ENCODE measurements at places on chromosomes 16 and 17.

- DNase-seq, result no peak
These were observed 236.7 kb downstream of the ENGASE start for GRCh38 chr17:79311373-79311772.

- no peak for DNase-seq
These were observed 185.4 kb upstream of the RPL38 start for GRCh38 chr17:74018115-74018514.

DNA sequence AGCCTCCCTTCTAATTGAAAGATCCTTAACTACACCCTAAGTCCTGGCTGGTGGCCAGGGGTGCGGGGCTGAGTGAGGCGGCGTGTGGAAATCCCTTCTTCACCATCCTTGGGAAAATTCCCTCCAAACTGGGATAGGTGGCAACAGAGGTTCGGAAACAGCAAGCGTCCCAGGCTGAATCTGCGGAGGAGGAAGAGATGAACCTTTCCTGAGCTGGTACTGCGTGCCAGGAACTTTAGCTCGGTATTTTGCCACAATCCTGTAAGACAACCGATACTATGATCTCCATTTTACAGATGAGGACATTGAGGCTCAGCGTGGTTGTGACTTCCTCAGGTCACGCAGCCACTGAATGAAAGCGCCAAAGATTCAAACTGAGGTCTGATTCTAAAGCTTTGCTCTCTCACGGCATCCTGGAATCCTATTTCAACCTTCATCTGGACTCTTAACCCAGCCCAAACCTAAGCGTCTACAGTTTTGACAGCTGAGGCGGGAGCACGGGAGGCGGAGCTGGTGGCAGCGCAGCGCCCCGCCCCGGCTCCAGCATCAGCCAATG lies 583 bp upstream of the CYLD start:
- peak; percentile 7 for DNase-seq

DNA sequence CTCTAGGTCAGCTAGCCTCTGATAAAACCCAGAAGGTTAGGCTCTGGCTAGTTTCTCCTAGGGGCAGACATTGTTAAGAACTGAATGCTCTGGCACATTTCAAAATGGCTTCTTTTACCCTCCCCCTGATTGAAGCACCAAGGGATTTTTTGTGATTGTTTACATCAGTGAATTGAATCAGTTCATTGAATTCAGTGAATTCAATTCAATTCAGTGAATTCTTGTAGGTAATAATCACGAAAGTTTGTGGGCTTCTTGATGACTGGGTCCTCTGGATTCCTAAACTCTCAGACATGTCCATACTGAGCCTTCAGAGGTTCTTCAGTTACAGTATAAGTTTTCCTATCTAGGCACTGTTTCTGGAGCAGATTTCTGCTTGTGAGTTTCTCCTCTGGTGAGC lies 135.2 kb upstream of the ELAC2 start:
- no peak for DNase-seq

- DNase-seq, result no peak
These were observed 19.1 kb upstream of the PHKG2 start for GRCh38 chr16:30728899-30729672.

GRCh38 chr16:85682516-85682915 lies 6.2 kb downstream of the GINS2 start:
- DNase-seq, result no peak

DNA sequence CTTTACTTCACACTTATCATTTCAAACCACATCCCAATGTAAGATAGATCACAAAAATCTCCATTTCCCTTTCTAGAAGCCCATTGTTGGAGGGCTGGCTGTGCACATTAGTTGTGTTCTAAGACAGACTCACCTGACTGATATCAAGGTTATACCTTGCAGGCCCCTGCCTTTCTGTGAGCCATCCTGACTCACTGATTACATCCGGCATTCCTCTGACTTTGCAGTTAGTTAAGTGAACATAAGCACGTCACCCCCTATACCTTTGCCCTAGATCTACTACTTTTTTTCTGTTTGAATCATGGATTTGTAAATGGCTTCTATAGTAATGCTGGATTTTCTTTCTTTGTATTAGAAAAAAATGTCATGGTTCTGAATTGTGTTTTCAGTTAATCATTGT lies 78.3 kb downstream of the TANGO6 start:
- DNase-seq, result peak; percentile 89

- DNase-seq, result peak; percentile 97
These were observed 31.5 kb downstream of the USP43 start for GRCh38 chr17:9676820-9677310.

GRCh38 chr16:83245061-83245460 lies 562.7 kb upstream of the HSBP1 start:
- peak; percentile 5 for DNase-seq

DNA sequence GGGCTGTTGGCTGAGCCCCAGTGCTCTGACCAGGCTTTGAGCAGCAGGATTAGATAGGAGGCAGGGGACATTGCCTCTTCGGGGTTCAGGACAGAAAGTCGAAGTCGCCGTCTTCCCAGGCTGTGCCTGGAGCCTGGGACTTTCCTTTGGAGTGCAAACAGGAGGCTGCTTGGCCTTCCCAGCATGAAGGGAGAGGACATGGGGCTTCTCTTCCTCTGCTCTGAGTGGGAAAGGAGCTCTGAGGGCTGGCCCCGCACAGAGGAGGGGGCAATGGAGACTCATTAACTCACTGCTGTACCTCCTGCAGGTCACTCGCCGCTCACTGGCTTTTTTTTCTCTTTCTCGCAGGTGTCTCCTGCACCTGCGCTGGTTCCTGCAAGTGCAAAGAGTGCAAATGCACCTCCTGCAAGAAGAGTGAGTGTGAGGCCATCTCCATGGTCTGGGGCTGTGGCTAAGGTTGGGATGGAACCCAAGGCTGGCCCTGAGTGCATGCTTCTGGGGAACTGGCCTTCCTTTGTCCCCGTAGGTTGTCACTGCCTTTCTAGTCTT lies 642 bp downstream of the MT1F start:
- no peak for DNase-seq

- DNase-seq, result peak; percentile 52
These were observed 14.2 kb upstream of the SLC38A10 start for GRCh38 chr17:81309140-81309858.

DNA sequence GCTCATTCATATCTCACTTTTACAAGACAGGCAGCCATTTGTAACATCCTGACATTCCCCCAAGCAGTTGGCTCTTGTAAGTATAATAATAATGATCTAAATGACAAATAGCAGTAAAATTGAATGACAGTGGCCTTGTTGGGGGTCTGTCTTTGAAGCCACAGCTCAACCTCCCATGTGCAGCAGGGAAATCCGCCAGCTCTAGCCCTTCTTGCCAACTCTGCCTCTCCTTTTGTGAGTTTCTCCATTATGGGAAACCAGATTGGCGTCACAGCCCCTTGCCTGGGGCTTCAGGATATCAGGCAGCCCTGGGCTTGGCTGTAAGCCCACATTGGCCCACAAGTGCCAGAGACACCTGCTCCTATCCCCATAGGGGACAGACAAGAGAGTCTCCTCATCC lies 70.4 kb upstream of the CACNG5 start:
- no peak for DNase-seq

GRCh38 chr17:72507370-72507769 lies 386.6 kb downstream of the SOX9 start:
- no peak for DNase-seq

GRCh38 chr17:16475179-16475704 lies 16.8 kb downstream of the LRRC75A start:
- no peak for DNase-seq

DNA sequence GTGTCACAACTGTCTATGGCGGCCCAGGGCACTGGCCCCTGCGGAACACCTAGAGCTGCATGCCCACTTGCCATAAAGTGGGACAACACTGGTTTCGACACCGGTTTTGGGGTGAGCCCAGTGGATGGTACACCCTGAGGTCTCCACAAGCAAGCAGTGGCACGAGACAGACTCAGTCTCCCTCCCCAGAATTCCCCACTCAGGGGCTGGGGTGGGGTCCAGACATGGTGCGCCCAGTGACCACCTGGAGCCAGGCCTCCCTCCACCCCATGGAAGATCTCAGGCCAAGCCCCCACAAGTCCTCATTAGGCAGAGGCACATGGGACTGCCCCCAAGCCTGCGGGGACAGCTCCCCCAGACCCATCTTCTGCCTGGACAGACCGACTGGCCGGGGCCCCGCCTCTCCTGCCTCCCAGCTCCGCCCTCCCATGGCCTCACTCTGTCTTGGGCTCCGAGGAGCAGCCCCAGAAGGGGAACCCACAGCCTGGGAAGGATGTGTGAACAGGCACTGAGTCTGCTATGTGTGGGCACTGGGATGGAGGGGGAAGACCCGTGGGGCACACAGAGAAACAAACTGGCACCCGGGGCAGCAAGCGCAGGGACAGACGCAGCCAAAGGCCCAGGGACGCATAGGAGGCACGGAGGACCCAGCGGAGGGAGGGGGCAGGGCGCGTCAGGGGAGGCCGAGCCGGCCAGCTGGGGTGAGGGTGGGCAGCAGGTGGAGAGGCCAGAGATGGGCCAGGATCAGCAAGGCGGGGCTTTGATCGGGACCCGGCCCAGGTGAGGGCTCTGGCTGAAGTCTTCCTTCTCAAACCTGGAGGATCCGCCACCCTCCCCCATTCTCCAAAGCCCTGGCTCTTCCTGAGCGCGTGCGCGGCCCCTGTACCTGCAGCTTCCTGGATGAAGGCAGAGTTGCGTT lies 2.8 kb downstream of the TEPSIN start:
- no peak for DNase-seq

DNA sequence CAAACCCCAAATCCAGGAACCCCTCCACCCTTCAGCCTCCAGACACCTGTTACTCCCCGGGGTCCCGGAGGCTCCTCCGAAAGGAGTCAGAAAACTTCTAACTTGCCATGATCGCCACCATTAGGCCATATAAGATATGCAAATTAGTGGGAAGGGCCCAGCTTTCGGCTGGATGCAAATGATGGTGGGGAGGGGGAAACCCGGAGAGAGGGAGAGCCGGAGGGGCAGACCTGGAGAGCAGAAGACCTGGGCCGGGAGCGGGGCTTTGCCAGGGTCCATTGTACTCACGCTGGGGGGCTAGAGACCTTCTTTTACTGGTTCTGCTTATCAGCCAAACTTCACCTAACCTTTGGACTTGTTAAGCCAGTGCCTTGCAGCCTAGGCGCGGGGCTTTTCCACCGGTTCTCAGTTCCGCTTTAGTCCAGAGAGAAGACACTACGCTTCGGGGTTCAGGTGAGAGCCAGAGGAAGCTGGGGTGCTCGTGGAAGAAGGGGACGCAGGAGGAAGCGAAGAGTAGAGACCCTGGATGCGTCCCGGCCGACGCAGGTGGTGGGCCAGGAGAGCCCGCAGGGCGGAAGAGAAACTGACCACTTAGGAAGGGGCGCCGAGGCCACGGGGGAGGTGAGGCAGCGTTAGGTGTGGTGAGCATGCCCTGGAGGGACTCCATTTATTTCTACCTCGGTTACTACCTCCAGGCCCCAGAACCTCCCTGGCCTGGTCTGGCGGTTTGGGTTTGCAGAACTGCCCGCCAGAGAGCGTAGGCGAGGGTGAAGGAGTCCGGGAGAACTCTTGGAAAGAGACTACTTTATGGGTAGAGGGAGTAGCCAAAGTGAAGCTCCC lies at the start of gene HNF1B:
Gene HNF1B (minus strand): TSS at position 99 of the 840 bp plus-strand sequence. CDS start 175 bp downstream, outside the sequence.
- no peak for DNase-seq

DNA sequence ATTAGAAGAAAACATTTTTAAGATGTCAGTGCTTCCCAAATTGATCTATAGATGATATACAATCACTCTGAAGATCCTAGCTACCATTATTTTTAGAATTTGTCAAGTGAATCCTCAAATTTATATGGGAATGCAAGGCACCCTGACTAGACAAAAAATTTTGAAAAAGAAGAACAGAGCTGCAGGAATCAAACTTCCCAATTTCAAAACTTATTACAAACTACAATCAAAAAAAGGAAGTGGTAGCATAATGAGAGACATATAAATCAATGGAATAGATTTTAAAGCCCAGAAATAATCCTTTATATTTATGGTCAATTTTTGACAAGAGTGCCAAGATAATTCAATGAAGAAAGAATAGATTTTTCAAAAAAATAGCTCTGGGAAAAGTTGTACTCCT lies 198.3 kb upstream of the KCNJ16 start:
- DNase-seq, result no peak

DNA sequence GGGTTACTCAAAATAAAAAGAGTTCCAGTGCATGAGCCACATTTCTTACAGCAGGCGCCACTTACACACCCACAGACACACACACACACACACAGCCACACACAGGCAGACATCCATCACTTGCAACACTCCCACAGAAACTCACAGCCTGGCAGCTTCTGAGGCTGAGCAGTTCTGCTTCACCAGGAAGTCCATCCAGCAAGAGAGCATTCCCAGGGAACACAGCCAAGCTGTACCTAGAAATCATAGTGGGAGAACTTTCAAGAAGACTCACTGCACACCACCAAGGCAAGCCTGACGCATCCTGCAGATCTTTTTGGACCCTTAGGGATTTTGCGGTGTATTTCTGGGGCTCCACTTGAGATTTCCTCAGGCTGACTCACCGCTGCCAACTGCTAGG lies 140.9 kb upstream of the WSB1 start:
- DNase-seq, result no peak

All from HT1080 (cell line).